Upper lobe of right lung (tissue), 1 donor: ENCODE measurements at places on chromosomes 1 and 21. TPM values are rescaled to one million over a fixed set of nuclear protein-coding genes. Genes with fewer than 3 reads are reported as not detected.
A peak's percentile ranks its signal among the peaks of the same experiment; 100 is the strongest.

- DNase-seq, result no peak
These were observed 375.3 kb downstream of the DUSP10 start for GRCh38 chr1:221366495-221367110.

DNA sequence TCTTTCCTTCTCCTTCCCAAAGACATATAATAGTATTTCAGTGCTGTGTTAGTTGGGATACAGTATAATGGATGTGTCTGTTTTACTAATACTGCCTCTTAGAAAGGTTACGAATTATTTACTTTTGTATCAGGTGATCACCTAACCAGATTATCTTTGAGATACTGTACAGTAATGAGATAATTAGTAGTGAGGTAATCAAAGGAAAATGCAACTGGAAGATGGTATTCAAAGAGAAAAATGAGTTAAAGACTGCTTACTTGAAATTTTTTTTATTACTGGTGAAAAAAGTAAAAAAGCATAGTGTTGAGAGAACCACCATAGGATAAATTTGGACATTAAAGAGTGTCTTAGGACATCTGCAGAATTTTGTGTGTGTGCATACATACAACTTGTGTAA is 10.9 kb downstream of the SMG7 start:
- no peak for DNase-seq

GRCh38 chr1:204846546-204846945 is 24.1 kb upstream of the NFASC start:
- DNase-seq, result no peak

- peak; percentile 91 for DNase-seq
These were observed 7.4 kb downstream of the EFNA4 start for GRCh38 chr1:155070721-155071569.

The PLA2G2F gene
- total RNA-seq, result not detected

DNA sequence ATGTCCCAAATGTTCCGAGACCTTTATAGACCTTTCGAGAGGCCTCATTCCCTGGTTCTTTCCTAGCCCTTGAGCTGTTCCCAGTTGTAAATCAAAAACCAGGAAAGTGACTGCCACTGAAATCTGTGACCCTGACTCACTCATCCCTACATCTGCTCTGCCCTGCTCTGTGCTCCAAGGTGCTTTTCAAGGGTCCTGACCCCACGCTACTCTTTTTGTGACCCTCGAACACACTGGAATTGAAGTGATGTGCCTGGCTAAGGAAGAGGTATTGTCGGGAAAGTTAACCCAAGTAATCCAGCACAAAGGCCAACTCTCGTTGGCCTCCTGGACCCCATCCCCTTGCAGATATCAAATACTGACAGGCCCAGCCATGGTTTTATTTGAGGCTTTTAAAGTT is 244.4 kb downstream of the HHAT start:
- DNase-seq, result no peak

The WDR77 gene
- total RNA-seq, result 20.1 TPM

- DNase-seq, result no peak
These were observed 51.4 kb upstream of the ID3 start for GRCh38 chr1:23610677-23611076.

- DNase-seq, result no peak
These were observed 2.5 kb downstream of the STK40 start for GRCh38 chr1:36383240-36383639.

The MAP10 gene
- 2.1 TPM for total RNA-seq

The CD101 gene
- 37.4 TPM for total RNA-seq

- peak; percentile 59 for DNase-seq
These were observed 26.1 kb upstream of the PRSS38 start for GRCh38 chr1:227789084-227790033.

DNA sequence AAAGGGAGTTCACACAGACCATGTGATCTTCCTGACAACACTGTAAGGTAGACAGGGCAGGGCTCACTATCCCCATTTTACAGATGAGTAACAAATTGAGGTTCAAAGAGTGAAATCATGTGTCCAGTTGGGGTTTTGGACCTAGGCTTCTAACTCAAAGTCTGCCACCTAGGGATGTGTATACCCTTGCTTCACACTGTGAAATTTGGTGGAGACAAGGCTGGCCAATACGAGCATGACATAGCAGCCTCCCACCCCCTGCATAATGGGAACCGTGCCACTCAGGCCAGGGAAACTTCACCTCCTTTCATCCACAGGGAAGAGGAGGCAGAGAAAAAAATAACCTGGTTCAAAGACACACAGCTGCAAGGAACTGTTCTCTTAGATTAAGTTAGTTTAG is 6.8 kb downstream of the IQGAP3 start:
- DNase-seq, result no peak

DNA sequence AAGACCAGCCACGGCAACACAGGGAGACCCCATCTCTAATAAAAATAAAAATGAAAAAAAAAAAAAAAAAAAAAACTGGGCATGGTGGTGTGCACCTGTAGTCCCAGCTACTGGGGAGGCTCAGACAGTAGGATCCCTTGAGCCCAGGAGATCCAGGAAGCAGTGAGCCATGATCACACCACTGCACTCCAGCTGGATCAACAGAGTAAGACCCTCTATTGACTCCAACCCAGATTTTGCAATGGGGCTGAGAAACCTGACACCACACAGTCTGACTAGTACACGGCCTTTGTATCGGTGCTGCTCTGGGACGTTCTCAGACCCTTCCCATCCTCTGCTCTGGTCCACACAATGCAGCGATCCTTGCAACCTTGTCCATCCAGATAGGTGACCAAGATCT is 31.8 kb downstream of the SPATA21 start:
- no peak for DNase-seq

DNA sequence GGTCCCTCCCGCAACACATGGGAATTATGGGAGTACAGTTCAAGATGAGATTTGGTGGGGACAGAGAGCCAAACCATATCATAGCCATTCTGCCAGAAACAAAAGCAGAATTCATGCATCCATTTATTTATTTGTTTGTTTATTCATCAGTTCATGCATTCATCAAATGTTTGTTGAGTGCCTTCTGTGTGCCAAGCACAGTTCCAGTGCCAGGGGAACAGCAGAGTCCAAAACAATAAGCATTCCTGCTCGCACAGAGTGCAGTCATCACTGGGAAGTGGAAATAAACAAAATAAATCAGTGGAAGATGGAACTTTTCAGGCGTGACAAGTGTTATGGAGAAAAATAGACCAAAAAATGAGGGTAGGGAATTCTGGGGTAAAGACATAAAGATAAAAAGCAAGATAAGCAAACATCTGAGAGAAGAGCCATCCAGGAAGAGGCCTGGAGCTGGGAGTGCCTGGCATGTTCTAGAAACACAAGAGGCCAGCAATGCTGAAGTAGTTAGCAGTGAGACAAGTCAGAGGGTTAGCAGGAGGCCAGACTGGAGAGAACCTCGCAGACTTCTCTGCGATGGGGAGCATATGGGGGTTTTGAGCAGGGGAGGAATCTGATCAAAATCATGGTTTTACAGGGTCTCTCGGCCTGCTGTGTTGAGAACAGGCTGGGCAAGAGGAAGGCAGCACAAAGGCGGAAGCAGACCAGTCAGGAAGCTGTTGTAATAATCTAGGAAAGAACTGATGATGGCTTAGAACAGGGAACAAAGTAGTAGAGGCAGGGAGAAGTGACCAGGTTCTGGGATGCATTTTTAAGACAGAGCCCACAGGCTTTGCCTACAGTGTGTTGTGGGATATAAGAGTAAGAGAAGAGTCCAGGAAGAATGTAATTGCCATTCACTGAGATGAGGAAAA is 113.2 kb downstream of the GLUL start:
- DNase-seq, result no peak

GRCh38 chr1:212745303-212745702 is 45.7 kb upstream of the BATF3 start:
- DNase-seq, result no peak

DNA sequence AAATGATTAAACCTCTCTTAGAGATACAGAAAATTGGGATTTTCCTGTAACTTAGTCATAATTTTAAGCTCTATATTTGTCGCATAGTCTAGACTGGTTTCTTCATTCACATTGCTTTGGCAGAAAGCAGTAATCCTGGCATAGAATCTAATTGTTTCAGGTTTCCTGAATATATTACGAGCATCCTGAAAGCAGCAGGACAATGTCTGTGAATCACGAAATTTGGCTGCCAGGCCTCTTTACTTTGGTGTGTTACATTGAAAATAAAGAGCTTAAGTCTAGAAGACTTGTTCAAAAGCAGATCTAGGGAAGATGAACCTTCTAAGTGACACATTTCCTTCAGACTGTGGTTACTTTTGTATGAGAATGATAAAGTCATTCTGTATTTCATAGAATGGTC is 72.2 kb downstream of the TDRD5 start:
- no peak for DNase-seq

The SLAMF9 gene
- not detected for total RNA-seq

DNA sequence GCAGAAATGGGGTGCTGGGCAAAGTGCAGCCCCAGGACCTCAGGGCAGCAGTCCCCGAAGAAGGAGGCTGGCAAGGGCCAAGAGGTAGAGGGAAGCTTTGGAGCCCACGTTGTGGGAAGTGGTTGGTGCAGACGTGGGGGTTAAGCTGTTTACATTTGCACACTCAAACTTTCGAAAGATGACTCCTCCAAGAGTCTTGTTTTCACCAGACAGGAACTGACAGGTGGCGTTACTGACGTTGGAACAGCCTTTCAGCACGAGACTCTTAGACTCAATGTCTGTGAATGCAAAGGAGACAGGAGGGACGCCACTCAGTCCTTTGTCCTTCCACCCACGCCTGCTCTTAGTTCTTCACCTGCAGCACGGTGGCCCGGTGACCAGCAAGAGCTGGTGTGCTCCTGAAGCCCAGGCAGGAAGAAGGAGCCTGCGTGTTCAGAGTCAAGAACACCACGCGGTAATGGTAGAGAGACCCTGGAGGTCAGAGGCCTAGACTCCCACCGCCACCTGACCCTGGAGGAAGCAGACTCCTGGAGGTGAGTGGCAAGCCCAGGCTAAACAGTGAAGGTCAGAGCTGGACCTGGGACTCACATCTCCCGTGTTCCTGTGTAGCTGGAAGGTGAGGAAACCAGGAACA is 15.9 kb downstream of the LYPD8 start:
- DNase-seq, result peak; percentile 29

The PROK1 gene
- total RNA-seq, result 0.41 TPM

DNA sequence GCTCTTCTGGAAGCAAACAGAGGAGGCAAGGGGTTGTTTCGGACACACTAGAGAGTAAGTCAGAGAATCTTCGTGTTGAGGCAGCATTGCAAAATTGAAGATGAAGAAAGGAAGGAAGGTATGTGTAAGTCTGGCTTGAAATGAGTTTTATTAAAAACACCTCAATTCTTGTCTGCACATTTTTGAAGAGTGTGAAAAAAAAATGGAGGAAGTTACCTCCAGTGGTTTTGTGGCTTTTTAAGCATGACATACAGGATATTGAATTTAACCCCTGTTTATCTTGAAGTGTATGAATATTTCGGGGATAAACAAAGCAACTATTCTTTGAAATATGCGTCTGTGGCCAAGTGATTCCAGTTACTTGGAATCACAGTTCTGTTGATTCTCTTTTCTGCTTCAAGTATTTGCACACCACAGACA is 203.2 kb upstream of the SGIP1 start:
- no peak for DNase-seq

The ERG gene
- 36.7 TPM for total RNA-seq

DNA sequence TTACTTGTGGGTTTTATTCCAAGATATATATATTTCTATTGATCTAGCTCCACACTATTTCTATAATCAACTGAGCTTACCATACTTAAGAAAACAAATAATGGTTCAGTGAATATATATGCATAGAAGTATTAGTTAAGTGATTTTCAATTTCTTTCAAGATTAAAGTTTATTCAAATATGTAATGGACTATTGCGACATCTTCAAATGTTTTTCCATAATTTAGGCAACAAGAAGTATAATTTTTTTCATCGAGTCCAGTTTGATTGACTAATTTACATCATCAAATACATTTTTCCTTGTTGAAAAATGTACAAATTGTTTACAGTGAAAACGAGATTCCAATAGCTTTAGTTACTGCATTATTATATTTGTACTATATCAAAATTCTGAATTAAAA is 528.6 kb downstream of the PTPRC start:
- DNase-seq, result no peak

DNA sequence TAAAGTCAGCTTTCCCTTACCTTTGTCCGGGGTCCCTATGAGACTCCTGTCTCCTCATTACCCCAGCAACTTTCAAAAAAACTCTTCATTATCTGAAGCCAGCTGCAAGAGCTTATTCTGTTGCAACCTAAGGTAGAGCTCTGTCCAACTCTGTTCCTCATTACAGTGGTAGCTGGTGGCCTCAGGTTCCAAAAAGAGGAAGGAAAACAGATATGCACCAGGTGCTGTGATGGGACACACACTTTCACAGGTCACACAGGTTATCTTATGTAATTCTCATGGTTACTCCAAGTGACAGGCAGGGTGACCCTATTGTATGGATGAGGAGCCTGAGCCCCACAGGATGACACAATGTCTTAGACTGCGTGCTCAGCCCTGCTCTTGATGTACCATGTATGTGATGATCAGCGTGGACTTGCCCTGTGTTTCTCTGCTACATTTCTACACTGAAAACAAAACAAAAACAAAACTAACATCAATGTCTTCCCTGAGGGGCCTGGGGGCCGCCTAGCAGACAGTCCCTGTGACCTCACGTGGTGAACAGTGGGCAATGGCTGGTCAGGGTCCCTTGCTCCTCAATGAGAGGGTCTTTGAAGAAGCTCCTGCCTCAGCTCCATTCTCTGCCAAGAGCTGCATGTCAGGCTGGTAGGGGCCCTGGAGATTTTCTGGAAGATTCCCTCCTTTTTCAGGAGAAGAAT is 9.7 kb upstream of the TENT5C start:
- DNase-seq, result peak; percentile 21

The OR14A2 gene
- total RNA-seq, result not detected

The ADAMTS4 gene
- total RNA-seq, result 7.8 TPM

DNA sequence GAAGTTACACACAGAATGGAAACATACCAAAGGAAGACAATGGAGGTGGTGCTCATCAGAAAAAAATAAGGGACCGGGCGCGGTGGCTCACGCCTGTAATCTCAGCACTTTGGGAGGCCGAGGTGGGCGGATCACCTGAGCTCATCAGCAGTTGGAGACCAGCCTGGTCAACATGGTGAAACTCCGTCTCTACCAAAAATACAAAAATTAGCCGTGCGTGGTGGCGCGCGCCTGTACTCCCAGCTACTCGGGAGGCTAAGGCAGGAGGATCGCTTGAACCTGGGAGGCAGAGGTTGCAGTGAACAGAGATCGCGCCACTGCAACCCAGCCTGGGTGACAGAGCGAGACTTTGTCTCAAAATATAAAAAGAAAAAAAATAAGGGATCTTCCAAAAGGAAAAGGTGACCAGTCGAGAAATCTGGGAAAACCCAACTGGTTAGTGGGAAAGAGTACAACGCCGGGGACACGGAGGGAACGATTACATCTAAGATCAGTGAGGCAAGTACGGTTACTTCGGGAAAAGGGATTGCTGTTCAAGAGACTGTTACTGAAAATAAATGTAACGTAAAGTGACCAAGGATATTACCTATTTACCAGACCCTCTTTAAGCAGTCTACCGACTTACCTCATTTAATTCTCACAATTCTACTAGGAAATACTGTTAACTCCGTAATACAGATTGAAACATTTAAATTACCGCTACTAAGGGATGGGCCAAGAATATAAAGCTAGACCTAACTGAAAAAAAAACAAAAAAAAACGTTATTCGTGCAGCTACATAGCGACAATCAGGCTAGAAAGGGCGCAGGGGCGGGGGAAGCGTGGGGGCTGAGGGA is 822 bp downstream of the CCT3 start:
- DNase-seq, result no peak

GRCh38 chr1:221394011-221394544 is 347.8 kb downstream of the DUSP10 start:
- DNase-seq, result no peak
